Stimulated activated CD4-positive, alpha-beta T cell treated with anti-CD3 and anti-CD28 coated beads, TNF-alpha, amount 100 ng/mL, for 1 hour (primary cell): ENCODE measurements at places on chromosomes 5 and 9.

GRCh38 chr9:33354651-33355211 is 47.6 kb downstream of the AQP7 start:
- no peak for DNase-seq

GRCh38 chr5:39570403-39571027 is 145.7 kb upstream of the DAB2 start:
- DNase-seq, result no peak

- no peak for DNase-seq
Observed at GRCh38 chr5:82894716-82895115, 182.5 kb downstream of the TMEM167A start.

DNA sequence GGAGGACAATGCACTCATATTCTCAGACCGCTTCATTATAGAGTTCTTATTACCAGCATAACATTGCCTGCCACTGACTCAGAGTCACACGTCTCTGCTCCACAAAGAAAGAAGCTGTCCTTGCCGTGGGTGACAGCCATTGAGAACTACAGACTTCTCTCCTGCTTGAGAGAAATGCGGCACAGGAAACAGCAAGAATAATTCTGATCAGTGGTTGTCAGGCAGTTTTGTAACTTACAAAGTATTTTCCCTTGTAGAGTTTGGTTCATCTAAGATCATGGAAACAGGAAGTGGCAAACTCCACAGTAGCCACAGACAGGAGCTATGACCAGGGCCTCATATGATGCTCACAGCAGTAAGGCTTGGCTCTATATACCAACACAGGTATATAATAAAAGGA is 47.0 kb downstream of the KCNV2 start:
- peak; percentile 0 for DNase-seq

DNA sequence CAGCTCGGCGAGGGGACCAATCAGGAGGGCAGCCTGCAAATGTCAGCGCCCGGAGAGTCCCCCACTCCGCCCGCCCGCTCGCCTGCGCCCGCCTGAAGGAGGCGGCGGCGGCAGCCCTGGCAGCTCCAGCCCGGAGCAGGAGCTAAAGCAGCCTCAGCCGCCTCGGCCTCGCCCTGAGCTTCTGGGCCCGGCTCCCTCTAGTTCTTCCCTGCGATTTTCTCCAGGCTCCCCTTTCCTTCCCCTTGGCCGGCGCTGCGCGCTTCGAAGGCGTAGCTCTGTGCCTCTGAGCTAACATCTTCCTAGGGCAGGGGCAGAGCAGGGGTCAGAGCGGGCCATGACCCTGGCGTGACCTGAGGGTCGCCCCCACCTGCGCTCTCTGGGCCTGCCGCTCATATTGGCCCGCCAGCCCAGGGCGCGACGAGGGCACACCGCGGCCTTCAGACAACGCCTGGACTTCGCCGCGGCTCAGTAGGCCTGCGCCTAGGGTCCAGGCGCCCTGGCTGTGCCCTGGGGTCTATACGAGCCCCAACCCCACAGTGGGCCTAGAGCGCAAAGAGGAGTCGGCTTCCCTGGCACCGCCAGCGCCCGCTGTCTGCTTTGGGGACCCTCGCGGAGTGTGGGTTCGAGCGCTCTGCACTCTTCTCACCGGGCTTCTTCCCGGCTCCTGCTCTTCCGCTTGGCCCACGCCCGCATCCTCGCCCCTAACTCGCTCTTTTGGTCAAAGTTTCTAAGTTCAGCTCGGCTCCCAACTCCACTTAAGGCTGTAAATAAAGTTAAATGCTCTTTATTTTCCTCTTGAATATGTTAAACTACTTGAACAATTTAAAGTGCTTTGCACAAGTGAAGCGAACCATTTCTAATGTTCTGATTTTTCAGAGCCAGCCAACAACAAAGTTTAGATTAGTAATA is 504 bp upstream of the OTP start:
- DNase-seq, result no peak
